ENCODE measurements at places on chromosomes 12 and 14. TPM values are rescaled to one million over a fixed set of nuclear protein-coding genes. Genes with fewer than 3 reads are reported as not detected.

DNA sequence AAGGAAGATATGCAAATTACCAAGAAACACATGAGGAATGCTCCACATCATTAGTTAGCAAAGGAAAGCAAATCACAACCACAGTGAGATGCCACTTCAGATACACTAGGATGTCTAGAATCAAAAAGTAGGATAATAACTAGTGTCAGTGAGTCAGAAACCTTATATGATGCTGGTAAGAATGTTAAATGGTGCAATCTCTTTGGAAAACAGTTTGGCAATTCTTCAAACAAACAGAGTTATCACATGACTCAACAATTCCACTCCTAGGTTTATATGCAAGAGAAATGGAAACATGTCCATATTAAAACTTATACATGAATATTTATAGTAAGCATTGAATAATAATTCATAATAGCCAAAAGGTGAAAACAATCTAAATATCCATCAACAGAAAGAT is 220.9 kb downstream of the FOXG1 start:
- DNase-seq, result no peak

DNA sequence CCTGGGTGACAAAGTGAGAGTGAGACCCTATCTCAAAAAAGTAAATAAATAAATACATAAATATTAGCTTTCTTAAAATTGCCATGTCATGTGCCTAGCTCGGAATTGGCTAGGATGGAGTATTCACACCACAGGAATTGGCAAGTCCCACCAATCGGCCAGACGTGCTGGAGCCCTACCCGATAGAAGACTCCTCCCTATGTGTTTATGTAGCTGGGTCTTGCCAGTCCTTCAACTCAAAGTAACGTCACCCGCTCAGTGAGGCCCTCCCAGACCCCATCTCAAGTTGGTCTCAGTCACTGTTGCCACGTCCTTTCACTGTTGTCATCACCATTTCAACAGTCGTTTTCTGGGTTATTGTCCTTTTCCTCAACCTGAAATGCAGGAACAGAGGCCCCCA is 20.2 kb downstream of the VRTN start:
- no peak for DNase-seq

SOCS2 gene
- polyA plus RNA-seq, result 38.5 TPM

NXPH4 gene
- polyA plus RNA-seq, result 3.7 TPM

AACS gene
- polyA plus RNA-seq, result 24.2 TPM

HELB gene
- polyA plus RNA-seq, result 3.3 TPM

SLC17A8 gene
- 0.53 TPM for polyA plus RNA-seq

DNA sequence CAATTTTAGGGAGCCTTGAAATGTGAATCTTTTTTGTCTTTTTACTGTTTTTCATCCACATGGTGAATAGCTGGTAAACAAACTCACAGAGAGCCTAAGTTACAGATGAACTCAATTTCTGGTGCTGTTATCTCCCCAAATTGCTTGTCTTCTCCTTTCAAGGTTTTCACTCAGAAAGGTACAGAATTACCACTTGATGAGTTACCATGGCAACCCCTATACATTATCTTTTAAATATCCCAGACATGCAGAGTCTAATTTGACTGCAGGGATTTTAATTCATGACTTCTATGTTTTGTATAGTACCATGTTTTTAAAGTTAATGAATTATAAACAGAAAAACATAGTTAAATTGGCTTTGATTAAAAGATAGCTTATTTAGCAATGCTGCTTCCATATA is 203.7 kb downstream of the PELI2 start:
- DNase-seq, result no peak

DNA sequence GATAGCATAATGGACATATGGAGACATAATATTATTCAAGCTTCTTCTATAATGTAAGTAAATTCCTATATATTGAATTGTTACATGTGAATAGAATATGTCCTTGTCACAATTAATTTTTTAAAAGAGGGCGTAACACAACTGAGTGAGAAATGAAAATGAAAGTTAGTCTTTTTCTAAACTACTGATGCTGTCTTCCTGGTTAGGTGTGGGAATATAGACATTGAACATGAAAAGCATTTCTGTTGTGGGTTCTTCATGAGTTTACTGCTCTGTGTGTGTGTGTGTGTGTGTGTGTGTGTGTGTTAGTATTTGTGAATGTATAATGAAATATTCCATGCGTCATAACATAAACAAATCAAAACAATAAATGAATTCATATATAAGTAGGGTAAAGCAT is 40.5 kb upstream of the RTL1 start:
- DNase-seq, result no peak

SCYL2 gene
- polyA plus RNA-seq, result 52.8 TPM

All from right renal cortex interstitium (tissue), 3 donors.